GM06990 (cell line): ENCODE measurements at places on chromosomes 16 and 17.

DNA sequence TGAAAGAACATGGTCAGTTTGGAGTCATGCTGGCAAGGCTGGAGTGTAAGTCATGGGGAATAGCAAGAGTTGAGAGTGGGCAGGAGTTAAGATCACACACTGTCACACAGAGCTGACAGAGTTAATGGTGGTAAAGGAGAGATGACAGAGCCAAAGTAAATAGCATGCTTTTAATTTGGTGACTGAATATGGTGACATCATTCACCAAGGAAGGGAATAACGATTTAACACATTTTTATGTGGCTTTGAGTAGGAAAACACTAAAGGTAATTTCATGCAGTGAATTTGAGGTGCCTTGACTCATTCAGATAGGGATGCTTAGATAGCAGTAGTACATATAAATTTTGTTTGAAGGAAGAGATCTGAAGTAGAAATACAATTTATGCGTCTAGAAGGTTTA, 42.1 kb downstream of the SYNRG start:
- DNase-seq = no peak

DNA sequence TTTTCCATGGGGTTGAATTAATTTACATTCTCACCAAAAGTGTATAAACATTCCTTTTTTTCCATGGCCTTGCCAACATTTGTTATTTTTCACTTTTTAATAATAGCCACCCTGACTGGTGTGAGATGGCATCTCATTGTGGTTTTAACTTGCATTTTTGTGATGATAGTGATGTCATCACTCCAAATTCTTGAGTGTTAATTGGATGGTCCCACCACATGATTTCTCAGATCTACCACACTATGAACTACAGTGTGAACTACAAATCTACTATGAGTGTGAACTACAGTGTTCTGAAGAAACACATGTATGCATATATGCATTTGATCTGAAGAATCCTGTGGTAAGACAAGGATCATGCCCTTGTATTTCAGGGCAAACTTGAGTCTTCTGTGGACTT, 340.1 kb downstream of the ABCC12 start:
- no peak for DNase-seq

DNA sequence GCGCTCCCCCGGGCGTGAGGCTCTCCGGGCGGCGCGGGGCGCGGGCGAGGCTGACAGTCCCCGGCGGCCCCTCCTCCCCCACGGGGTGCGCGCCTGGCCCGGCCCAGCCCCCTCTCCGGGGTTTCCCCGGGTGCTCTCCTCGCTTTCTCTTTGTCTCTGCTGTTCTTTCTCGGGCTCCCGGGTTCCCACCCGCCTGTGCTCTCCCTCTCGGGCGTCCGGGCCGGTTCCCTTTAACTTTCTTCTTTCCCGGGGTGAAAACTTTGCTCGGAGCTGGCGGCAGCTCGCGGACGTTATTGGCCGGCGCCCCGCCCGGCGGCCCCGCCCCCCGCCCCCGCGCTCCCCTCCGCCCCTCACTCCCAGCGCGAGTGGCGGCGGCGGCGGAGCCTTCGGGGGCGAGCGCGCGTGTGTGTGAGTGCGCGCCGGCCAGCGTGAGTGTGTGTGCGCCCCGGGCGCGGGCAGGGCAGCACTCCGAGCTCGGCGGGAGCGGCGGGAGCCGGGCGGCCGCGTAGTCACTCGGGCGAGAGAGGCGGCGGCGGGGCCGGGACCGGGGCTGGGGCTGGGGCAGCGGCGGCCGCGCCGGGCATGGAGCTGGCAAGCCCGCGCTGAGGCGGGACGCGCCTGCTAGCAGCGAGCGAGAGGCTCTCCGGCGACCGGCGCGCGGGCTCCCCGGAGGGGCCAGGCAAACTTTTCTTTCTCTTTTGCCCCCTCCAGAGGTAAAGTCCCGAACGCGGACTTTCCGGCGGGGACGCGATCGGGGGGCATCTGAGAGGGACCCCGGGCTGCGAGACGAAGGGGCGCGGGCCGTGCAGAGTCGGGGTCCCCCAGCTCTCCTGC, at the start of gene NTN1:
Gene NTN1, plus strand, starts transcription at position 353 of the 834 bp plus-strand sequence. CDS start 864 bp downstream, outside the sequence.
- DNase-seq = peak; percentile 55

GRCh38 chr17:14310605-14311004, 9.7 kb downstream of the HS3ST3B1 start:
- no peak for DNase-seq

DNA sequence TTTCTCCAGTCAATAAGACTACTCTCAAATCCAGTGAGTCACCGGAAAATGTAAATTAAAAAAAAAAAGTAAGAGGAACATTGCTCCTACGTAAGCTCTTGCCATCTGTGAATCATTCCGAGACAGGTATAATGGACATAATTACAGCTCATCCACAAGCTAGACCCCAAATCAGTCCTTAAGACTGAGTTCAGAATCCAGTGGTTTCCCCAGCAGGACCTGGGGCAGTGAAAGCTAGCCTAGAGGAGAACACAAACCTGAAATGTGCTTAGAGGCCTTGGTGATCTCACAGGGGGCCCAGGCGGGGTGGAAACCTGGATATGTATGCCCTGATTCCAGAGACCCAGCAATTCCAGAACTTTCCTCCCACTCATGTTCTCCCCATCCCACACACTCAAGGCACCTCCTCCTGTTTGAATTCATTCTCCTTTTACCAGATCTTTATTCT, 132.0 kb downstream of the COPRS start:
- no peak for DNase-seq

GRCh38 chr16:80543162-80543561, 2.4 kb downstream of the DYNLRB2 start:
- DNase-seq = no peak

DNA sequence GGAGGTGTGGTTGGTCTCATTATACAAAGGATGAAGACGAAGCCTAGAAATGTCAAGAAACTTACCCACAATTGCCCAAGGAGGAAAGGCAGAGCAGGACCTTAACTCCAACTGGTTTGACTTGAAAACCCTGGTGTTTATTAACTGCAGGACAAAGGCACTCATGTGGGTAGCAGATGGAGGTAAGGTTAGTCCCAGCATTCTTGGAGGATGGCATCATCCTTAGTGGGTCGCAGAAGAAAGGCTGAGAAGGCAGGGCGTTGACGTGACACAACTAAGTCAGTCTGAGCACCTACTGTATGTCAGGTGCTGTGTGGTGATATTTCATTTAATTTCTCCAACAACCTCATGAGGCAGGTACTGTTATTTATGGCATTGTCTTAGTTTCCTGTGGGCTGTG, 101.3 kb downstream of the HAPSTR1 start:
- DNase-seq = no peak

DNA sequence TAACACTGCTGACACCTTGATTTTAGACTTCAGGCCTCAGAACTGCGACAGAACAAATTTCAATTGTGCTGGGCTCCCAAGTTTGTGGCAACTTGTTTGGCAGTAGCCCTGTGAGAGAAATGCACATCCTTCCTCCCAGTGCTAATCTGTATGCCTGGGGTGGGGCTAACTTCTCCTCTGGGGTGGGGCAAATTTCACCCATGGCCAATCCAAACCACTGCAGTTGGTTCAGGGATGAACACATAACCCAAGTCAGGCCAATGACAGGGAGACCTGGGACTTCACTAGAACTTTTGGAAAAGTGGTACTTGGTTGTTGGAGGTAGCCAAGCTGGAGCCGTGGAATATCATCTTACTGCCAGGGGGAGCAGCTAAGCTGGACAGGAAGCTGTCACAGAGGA, 56.3 kb downstream of the ABCC6 start:
- DNase-seq = no peak

GRCh38 chr17:65434251-65434650, 127.2 kb downstream of the AXIN2 start:
- DNase-seq = no peak

- DNase-seq = no peak
Measured at GRCh38 chr16:52498328-52499059, 48.4 kb downstream of the TOX3 start.

- no peak for DNase-seq
Measured at GRCh38 chr17:205817-206216, 24.4 kb upstream of the DOC2B start.

GRCh38 chr17:4566785-4567184, 6.4 kb upstream of the GGT6 start:
- DNase-seq = no peak

- no peak for DNase-seq
Measured at GRCh38 chr16:57134982-57135381, 42.6 kb downstream of the CPNE2 start.
